Dermis blood vessel endothelial cell (primary cell): ENCODE measurements at places on chromosomes 6 and 20. TPM values are rescaled to one million over a fixed set of nuclear protein-coding genes. Genes with fewer than 3 reads are reported as not detected.

PLN gene
- total RNA-seq: not detected in 2 replicates

DNA sequence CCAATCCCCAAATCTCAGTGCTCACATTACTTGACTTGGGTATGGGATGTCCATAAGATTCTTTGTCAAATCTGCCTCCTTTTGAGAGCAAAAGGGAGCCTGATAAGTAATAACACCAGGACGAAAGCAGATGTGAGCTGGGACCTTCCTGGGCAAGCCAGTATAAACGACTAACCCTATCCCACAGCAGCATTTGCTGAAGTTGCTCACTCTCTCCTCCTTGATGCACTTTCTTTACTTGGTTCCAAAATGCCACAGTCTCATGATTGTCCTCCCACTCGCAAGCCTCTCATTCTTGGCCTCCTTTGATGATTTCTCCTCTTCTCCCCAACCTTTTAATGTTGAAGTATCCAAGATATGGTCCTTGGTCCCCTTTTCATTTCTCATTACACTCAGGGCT, 44.7 kb upstream of the TAGAP start:
- DNase-seq: no peak

SPEF1 gene
- total RNA-seq: 0.05 TPM in 1 of 2 replicates, not detected in the other

DNA sequence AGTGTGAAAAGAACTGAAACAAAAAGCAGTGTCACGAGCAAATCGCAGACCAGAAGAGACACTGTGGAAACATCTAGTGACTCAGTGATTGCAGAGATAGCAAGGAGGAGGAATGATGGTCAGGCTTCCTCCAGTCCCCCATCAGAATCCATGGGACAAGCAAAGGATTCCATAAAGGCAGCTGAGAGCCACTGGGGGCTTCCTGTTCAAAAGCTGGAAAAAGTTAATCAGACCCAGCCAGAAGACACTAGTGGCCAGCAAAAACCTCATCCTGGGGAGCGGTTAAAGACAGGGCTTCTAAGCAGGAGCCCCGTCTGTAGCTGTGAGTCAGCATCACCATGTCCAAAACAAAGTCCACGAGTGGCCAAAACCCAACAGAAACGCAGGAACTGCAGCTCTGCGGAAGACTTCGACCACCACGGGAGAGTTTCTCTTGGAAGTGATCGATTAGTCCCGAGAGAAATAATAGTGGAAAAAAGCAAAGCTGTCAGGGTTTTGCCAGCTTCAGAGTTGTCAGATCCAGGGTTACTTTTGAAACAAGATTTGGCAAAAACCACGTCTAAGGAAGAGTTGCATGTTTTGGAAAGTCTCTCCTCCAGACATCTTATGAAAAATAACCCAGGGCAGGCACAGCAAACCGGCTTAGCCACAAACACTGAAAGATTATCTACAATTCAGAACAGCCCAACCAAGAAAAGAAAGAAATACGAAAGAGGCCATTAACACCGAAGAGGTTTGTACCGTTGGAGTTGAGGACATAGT, 51.0 kb downstream of the JAG1 start:
- peak; percentile 71 for DNase-seq

DNA sequence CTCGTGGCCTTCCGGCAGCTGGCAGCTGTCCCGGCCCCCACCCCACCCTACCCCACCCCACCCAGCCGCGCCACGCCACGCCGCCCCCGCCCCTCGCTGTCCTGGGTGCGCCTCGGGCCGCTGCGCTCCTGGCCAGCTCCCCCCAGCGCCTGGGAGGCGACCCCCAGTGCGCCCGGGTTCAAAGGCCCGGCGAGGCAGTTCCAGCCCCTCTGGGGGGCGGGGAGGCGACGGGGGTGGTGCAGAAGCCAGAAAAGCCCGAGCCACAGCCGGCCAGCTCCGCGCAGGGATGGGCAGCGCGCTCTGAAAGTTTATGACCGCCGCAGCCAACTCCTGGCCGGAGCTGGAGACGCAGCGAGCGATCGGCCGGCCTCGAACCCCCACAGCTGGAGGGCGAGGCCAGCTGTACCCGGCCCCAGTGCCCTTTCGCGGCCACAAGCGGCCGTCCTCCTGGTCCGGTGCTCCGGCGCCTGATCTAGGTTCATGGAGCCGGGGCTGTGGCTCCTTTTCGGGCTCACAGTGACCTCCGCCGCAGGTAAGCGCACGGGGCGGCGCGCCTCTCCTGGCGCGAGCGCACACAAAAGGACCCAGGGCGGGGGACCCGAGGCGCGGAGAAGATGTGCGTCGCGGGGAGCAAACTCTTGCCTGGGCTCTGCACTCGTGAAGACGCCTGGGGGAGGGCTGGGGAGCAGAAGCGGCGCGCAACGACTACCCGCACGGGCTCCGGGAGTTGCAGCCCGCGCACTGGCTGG, at the start of gene EDN3:
EDN3 (plus strand) TSS at position 279 of the 749 bp plus-strand sequence; CDS start at position 481, 202 bp downstream.
- no peak for DNase-seq

DNA sequence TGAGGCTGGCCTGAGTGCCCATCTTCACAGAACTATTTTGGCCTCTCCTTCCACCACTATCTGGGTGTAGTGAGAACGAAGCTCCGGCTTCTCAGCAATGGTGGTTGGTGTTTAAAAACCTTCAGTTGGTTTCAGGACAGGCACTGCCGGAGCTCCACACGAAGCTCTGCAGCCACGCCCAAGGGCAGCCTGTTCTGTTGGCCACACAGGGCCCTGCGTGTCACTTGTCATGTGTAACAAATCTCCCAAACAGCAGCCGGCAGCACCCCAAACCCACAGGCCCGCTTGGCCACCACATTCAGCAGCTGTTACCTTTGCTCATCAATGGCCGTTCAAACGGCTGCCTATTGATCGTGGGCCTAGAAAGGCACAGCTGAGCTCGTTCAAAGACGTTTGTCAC, 97.5 kb downstream of the ERMARD start:
- DNase-seq: no peak

ADGB gene
- total RNA-seq: not detected in 2 replicates

GRCh38 chr20:48288930-48289507, 503.7 kb upstream of the SULF2 start:
- no peak for DNase-seq

NMBR gene
- total RNA-seq: not detected in 2 replicates
